Tracheal epithelial cell (primary cell): ENCODE measurements at places on chromosomes 1 and 21. TPM values are rescaled to one million over a fixed set of nuclear protein-coding genes. Genes with fewer than 3 reads are reported as not detected.

The KRTAP13-1 gene
- total RNA-seq: not detected in 2 replicates

The AIRE gene
- not detected in 2 replicates for total RNA-seq

The SLC19A2 gene
- 17.5 and 18.6 TPM in 2 replicates for total RNA-seq

The BCL2L15 gene
- total RNA-seq: 1.2 TPM in 1 of 2 replicates, not detected in the other

The MARK1 gene
- total RNA-seq: 4.1 and 8.3 TPM in 2 replicates

The MMEL1 gene
- total RNA-seq: 0.96 TPM in 1 of 2 replicates, not detected in the other

The TCHH gene
- total RNA-seq: under 0.01 TPM in 2 replicates

The TRIM58 gene
- 0.24 TPM in 1 of 2 replicates, not detected in the other for total RNA-seq
